Upper lobe of left lung (tissue), 6 donors: ENCODE measurements at places on chromosomes 2 and 18. TPM values are rescaled to one million over a fixed set of nuclear protein-coding genes. Genes with fewer than 3 reads are reported as not detected.

Gene IL36RN
- not detected for total RNA-seq

Gene CD226
- total RNA-seq = 3.3 TPM

Gene FECH
- 21.2 TPM for total RNA-seq

Gene KHK
- 6.6 TPM for total RNA-seq

Gene CFC1
- total RNA-seq = not detected

Gene TDRD15
- 0.07 TPM for total RNA-seq

DNA sequence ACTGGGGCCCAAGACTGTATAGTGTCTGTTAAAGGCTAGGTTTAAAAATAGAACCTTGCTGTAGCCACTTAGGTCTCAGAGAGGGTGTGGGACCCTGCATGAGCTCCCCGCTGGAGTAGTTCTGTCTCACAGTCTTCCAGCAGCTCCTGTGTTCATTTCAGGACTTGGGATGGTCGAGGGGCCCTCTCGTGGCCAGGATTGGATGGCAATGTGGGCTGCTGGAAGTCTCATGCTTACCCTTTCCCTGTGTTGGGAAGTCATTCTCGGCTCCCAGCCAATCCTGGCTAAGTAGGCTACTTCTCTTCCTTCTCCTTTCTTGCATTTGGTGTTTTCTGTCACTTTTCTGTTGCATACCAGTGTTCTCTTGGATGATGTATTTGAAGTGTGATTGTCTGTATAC lies 284.0 kb upstream of the GCFC2 start:
- DNase-seq = no peak

DNA sequence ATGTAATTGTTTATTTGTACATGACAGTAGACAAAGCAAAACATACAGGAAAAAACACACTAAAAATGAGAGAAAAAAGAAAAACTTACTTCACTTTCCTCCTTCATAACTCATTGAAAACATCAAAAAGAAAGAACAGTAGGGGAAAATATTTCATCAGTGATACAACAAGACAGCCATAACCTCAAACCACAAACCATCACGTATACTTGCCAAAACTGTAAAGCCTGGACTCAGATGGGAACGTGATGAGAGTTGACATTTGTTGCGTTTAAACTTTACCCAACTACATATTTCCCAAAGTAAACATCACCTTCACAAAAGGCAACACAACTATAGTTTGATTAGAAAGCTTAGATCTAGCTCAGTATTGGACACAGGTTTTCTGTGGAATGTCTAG lies 278.2 kb upstream of the COL3A1 start:
- DNase-seq = no peak

GRCh38 chr2:65671670-65672242 lies 239.4 kb upstream of the SPRED2 start:
- DNase-seq = no peak

- DNase-seq = no peak
Observed at GRCh38 chr2:30225131-30225762, 6.1 kb upstream of the LBH start.

- no peak for DNase-seq
Observed at GRCh38 chr18:10562773-10563160, 36.9 kb downstream of the NAPG start.

DNA sequence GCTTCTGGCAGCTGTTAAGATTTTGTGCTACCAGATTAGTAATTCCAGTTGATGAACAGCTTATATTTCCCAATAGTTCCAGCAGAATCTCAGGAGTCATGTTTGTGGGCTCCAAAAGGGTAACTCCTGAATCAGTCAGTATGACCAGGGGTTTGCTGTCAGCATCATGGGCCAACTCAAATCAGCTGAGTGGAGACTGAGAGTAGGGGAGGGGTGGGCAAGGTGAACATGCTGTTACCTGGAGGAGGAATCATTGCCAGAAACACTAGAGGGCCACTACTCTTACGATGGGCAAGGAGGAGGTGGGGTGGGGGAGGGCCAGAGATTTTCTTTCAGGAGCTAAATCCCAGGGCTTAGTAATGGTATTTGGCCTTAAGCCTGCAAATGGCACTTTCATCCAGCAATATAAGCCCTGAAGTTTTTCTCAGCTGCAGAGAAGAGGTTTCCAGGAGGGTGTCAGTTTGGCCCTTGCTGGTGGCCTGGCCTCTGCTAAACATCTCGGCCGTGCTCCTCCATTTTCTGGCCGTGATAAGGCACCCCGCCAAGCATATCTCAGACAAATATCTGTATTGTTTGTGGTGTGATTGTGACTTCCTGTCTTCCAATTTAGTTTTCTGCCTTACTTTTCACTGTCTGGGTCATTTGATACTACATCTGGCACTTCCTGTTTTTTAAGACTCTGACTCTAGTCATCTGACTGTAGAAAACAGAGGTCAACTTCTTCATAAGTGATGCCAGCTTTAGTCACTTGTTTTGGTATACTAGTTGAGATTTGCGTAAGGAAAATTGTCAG lies 120.5 kb upstream of the CXCR4 start:
- no peak for DNase-seq

- no peak for DNase-seq
Observed at GRCh38 chr2:46380038-46380940, 83.1 kb downstream of the EPAS1 start.

- DNase-seq = no peak
Observed at GRCh38 chr2:185318271-185318724, 420.3 kb upstream of the FSIP2 start.

- peak; percentile 30 for DNase-seq
Observed at GRCh38 chr2:238988105-238988504, 140.2 kb downstream of the TWIST2 start.

GRCh38 chr18:70672581-70672980 lies 383.7 kb downstream of the SOCS6 start:
- DNase-seq = no peak

DNA sequence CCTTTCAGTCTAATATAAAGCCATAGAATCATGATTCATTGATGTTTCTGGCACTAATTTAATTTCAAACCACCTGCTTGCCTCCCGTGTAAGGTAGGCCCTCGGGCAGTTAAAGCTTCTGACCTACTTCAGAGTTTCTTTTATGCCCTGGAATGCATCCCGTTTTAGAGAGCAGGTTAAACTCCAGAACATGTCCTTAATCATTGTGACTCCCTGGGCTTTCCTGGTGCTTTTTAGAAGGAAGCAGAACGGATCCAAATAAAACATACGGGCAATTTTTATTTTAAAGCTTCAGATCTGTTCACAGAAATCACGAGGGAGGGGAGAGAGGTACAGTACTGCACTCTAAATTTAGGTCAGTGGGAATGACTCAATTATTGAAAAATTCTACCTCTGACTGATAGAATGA lies 134.8 kb downstream of the GCA start:
- DNase-seq = no peak

- DNase-seq = no peak
Observed at GRCh38 chr18:33717339-33717738, 139.3 kb downstream of the ASXL3 start.

- DNase-seq = no peak
Observed at GRCh38 chr2:10410001-10410822, 37.9 kb downstream of the ODC1 start.

- DNase-seq = no peak
Observed at GRCh38 chr18:21918693-21919092, 178.1 kb downstream of the MIB1 start.

DNA sequence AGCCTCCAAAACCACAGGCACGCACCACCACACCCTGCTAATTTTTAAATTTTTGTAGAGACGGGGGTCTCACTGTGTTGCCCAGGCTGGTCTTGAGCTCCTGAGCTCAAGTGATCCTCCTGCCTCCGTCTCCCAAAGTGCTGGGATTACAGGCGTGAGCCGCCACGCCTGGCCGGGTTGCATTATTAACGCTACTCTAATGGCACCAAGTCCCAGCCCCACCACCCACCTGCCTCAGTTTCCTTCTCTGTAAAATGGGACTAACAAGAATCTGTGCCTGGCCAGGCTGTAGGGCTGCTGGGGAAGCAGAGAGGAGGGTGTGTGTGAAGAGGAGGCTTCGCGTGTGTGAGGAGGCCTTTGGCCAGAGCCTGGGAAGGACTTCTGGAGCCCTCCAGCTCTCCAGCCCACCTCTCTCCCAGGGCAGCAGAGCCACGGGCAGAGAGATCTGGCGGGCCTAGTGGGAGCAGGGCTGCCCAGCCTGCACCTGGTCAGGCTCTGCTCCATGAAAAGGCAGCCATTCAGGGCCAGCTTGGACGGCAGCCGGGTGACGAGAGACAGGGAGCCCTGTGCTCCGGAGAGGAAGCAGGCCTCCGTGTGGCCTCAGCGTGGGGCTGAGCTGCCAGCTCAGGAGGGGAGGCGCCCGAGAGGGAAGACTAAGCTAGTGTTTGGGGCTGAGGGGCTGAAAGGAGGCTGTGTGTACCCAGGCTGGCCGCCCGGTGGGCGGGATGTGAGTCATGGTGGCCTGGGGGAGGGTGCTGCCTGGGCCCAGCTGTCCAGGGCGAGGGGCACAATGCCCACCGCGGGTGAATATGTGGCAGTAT lies 7.4 kb upstream of the B3GNT7 start:
- peak; percentile 85 for DNase-seq

GRCh38 chr2:118250463-118250862 lies 162.2 kb downstream of the INSIG2 start:
- no peak for DNase-seq

DNA sequence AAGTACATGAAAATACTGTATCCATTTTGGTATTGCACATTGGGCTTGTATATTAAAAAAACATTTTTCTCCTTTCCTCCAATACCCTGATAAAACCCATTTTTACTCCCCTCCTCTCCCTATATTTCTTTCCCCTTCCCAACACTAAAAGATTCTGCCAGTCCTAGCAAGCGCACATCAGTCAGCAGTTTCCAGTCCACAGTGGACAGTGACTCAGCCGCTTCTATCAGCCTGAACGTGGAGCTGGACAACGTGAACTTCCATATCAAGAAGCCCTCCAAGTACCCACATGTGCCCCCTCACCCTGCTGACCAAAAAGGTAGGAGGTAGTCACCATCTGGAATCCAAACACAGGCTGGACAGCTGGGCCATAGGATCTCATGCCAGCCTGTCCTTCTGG lies 38.6 kb downstream of the PIKFYVE start:
- no peak for DNase-seq
